Activated CD4-positive, alpha-beta T cell treated with anti-CD3 and anti-CD28 coated beads for 36 hours (primary cell): ENCODE measurements at places on chromosomes 12 and 14. TPM values are rescaled to one million over a fixed set of nuclear protein-coding genes. Genes with fewer than 3 reads are reported as not detected.

The CRACR2A gene
- 22.5 TPM for total RNA-seq

The FIGNL2 gene
- 0.27 TPM for total RNA-seq

The OTX2 gene
- total RNA-seq, result not detected

The KRT72 gene
- total RNA-seq, result 3.2 TPM

The RASSF8 gene
- total RNA-seq, result 1.2 TPM

- DNase-seq, result peak; percentile 57
Measured at GRCh38 chr14:30610787-30611343, 11.3 kb upstream of the SCFD1 start.

DNA sequence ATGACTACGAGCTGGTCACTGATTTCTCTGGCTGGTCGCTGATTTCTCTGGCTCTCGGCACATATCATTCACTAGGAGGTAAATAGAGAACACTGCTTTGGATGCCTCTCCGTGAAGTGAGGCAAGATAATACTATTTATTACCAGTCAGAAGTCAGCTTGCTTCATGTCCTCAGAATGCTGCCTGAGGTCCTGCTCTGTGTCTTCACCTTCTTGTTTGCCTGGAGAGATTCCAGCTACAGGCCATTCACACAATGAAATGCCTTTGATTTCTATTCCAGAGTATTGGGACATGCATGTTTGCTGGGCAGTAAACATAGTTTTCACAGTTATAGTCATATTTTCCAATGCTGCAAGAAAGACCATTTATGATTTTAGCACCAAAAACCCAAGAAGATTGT is 106.7 kb downstream of the AEBP2 start:
- no peak for DNase-seq

GRCh38 chr12:89945123-89945522 is 236.5 kb upstream of the ATP2B1 start:
- DNase-seq, result no peak

- DNase-seq, result no peak
Measured at GRCh38 chr12:93713060-93713459, 35.9 kb downstream of the CRADD start.

DNA sequence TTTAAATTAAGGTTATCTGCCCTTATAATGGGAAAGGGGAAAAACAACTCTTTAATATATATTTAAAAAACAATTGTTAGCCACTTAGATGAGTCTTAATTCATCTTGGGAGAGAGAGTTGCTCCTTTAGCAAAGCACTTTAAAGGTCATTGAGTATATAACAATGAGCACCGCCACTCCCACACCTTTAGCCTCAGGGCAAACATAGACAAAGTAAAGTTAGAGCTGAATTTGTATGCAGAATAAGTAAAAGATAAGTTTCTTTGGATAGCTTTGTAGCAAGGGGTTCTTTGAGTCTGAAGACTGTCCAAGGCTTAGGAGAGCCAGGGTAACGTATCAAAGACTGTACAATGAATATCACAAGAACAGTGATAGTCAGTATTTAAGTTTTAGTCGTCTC is 728.8 kb upstream of the LMO3 start:
- no peak for DNase-seq

DNA sequence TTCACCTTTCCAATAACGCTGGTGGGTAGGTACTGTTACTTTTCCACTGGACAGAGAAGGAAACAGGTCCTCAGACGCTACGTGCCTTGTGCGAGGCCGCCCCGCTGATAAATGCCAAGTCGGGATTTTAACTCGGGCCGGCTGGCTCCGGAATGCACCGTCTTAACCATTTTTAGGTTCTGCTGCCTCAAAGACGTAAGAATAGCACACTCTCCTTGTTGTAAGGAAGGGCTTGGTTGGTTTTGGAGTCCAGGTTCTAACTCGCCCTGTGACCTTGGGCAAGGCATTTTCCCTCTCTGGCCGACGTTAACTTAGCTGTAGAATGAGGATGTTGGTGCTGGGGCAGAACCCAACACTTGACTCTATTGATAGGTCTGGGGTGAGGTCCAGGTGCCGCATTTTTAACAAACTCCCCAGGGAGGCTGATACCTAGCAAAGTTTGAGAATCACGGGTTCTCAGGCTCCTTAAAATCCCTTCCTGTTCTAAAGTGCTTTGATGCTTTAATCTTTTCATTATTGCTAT is 814 bp downstream of the ANKRD13A start:
- peak; percentile 52 for DNase-seq

- no peak for DNase-seq
Measured at GRCh38 chr12:24177889-24178288, 228.4 kb upstream of the SOX5 start.

- no peak for DNase-seq
Measured at GRCh38 chr12:29617407-29617803, 119.9 kb upstream of the OVCH1 start.

GRCh38 chr12:11227373-11227772 is 40.6 kb upstream of the TAS2R42 start:
- no peak for DNase-seq

DNA sequence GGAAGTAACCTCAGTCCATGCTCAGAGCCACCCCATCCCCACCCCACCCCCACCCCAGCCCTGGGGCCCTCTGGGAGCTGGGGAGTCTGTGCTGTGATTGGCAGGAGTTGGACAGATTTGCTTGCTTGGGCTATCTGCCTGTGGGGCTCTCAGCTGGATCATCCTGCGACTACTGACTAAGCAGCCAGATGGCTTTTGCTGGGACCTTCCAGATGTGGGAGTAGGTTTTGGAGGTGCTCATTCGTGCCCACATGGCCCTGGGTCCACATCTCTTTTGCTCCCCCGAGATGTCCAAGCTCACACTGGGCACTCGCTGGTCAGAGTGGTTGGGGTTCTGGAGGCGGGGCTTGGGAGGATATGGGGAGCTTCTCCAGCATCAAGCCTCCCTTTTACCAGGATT is 138.9 kb downstream of the TSPAN9 start:
- no peak for DNase-seq

DNA sequence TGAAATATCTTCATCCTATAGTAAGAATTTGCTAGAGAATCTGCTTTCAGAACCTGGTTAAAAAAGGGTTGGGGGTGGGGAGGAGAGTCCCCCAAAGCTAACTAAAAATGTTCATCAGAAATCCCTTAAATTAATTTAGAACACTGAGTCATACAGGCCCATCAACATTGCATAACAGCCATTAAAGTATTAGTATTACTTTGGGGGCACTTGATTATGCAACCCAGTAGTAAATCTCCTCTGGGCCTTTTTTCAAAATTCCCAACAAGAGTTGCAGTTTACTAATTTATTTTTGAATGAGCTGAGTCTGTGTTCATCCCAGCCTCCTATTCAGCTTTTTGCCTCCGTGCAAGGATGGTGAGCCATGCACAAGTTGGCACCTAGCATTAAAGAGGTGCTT is 8.8 kb upstream of the SLC24A4 start:
- no peak for DNase-seq

- DNase-seq, result no peak
Measured at GRCh38 chr12:43282106-43282505, 269.9 kb downstream of the ADAMTS20 start.

DNA sequence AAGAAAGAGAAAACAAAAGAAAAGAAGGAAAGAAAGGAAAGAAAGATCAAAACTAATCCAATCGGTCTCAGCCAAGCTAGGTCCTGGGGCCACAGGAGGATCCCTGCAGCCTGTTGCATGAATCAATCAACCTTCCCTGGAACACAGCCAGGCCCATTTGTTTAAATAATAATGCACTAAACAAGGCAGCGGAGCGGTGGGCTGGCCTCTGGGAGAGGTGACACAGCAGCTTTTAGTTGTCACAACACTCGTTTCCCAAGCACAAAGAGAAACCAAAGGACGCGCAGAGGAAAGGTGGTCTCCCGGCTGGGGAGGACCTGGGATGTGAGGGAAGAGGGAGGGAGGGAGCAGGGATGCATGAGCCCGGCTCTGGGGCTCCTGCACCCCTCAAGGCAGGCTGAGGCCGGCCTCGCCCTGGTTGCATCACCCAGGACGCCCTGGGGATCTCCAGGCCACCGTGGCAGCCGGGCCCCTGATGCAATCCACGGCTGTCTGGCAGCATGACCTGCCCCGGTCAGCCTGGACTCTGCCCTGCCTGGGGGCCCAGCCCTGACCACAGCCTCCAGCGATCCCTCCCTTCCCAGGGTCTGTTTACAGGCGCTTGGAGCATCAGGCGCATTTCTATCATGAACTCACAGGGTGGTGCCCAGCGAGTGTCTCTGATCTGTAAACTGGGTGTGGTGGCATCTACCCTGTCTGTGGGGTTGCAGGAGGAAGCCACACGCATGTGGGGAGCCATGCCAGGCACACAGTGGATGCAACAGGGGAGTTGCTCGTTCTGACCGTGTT is 32.5 kb downstream of the MMP17 start:
- DNase-seq, result peak; percentile 18

GRCh38 chr14:87066221-87066817 is 926.7 kb downstream of the GALC start:
- no peak for DNase-seq
